NCI-H2081 (cell line): ENCODE measurements at places on chromosomes 5 and 9.

- DNase-seq: no peak
These were observed 5.8 kb downstream of the SH3RF2 start for GRCh38 chr5:145942201-145942600.

GRCh38 chr9:127776195-127776923 is 2.1 kb downstream of the SH2D3C start:
- peak; percentile 15 for DNase-seq

- DNase-seq: no peak
These were observed 10.0 kb downstream of the MTAP start for GRCh38 chr9:21812415-21812814.

GRCh38 chr5:65749956-65750355 is 28.0 kb downstream of the NLN start:
- DNase-seq: no peak
